ENCODE measurements at places on chromosomes 11 and 22.
A peak's percentile ranks its signal among the peaks of the same experiment; 100 is the strongest.

DNA sequence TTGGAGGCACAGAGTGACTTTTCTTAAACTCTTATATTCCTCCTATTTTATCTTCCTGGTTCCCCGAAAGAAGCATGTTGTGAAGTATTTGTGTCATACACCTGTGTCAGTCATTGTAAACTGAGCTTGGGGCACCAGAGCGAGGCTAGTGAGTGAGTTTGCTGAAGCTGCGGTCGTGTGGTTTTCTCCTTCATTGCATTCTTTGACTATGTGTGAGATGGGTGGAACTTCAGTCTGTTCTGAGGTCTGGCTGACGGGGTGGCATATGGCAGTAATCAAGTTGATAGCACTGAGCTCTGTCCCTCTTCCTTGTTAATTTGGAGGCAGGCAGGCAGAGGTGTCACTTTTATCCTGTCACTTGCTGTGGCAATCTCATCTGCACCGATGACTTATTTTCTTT lies 4.2 kb downstream of the VPS26B start:
- DNase-seq = no peak

DNA sequence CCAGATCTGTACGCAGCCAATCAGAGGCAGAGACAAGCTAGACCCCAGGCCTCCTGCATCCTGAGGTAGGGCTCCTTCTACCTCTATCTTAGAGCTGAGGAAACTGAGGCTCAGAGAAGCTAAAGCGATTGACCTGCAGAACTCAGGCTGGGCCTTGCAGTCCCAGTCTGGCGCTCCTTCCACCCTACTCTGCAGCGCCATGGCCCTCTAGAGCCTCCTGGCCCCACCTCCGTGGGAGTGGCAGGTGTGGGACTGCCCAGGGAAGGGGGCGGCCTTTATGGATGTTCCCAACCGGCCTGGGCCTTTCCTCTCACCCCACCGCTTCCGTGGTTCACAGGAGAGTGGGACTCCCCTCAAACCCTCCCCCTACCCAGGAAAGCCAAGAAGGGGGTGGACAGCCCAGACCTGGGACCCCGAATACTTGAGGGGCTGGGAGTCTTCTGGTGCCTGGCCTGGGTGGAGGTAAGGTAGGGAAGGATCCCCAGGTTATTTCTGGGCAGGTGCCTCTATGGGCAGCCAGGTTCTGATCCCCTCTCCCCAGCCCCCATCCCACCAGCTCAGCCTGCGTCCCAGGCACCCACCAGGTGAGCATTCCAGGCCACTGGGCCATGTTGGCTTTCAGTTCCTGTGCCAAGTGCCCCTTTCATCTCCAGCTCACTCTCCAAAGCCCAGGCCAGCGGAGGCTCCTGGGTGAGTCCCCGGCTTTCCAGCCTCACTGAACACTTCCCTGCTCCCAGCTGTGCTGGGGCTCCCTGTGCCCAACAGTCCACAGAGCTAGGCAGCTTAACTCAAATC lies 3.0 kb downstream of the WNT11 start:
- DNase-seq = no peak

DNA sequence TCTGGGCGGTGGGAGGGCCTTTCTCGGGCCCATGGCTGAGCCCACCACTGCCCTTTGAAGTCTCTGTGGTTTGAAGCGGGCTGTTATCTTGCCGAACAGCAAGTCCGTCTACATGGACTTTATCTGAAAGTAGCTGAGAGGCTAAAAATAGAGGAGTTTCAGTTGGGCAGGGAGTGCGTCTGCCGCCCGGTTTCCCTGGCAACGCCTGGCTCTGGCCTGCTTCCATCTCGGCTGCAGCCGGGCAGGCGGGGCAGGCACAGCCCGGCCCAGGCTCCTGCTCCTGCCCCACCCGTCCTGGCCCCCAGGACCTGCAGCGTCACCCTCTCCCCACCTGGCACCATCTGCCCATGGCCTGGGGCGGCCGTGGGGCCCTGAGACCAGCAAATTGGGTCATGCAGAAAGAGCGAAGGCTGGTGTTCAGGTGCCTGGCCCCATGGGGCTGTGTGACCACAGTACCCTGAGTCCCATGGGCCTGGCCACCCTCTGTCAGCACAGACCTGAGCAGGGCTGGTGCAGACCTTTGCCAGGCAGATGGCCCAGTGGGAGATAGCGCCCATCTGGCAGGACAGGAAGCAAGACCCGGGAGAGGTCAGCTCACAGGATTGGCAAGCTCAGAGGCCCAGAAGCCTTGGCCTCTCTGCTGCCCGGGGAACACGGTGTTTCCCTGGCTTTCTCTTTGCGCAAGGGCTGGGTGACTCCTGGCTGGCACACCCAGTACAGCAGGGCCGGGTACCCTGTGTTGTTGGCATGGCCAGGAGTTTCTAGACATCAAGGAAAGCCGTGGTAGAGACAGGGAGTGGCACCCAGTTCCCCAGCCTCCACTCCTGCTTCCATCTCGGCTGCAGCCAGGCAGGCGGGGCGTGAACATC lies 79.1 kb upstream of the KCNQ1OT1 start:
- peak; percentile 96 for DNase-seq

DNA sequence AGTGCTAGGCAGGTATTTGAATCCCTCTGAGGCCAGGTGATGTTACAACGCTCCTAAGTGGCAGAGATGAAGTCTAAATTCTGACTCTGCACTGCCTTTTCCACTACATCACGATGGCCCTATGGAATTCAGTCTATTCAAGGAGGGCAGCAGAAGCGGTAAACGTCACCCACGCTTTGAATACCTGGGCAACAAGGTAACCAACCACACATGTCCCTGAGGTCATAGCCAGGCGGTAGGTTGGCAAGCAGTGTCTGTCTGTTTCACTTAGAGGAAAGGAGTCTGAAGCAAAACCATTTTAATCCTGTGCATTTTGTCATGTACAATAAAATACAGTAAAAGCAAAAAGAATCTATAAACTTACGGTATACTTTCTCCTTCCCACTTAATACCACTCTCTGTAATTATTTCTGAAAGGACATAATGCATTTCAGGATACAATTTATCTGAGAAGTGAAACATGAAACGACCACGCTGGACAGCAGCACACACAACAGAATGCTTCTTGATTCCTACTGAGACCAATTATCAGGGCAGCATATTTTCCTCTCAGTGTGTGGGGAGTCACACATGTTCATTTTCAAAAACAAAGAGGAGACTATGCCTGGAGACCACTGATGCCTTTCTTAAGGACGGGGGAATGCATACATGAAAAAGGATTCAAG lies 51.3 kb downstream of the PRDM10 start:
- DNase-seq = no peak

GRCh38 chr11:17558025-17558780 lies 11.1 kb downstream of the OTOG start:
- DNase-seq = no peak

- DNase-seq = no peak
Measured at GRCh38 chr22:20136603-20136873, 4.9 kb downstream of the ZDHHC8 start.

- DNase-seq = peak; percentile 99
Measured at GRCh38 chr11:58578136-58578634, 678 bp upstream of the ZFP91 start.

DNA sequence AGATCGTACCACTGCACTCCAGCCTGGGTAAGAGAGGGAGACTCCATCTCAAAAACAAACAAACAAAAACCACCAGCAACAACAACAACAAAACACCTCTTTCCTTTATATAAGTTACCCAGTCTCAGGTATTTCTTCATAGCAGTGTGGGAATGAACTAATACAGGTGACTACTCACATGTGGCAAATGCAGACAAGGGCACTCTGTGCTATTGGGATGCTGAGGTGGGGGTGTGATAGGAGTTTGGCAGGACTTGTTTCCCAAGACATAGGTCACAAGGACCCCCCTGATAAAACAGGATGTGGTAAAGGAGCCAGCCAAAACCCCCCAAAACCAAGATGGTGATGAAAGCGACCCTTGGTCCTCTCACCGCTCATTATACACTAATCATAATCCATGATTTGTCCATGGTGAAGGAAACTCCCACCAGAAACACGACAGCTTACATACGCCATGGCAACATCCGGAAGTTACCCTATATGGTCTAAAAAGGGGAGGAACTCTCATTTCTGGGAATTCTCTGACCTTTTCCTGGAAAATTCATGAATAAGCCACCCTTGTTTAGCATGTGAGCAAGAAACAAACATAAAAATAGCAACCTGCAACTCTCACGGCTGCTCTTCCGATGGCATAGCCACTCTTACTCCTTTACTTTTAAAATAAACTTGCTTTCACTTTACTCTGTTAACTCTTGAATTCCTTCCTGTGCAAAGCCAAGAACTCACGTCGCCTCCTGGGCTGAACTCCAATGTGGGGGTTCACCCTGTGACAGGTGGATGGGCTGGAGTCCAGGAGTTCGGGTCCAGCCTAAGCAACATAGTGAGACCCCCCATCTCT lies 18.8 kb upstream of the INCENP start:
- peak; percentile 55 for DNase-seq

- DNase-seq = peak; percentile 73
Measured at GRCh38 chr22:37228106-37229011, 15.7 kb downstream of the RAC2 start.

DNA sequence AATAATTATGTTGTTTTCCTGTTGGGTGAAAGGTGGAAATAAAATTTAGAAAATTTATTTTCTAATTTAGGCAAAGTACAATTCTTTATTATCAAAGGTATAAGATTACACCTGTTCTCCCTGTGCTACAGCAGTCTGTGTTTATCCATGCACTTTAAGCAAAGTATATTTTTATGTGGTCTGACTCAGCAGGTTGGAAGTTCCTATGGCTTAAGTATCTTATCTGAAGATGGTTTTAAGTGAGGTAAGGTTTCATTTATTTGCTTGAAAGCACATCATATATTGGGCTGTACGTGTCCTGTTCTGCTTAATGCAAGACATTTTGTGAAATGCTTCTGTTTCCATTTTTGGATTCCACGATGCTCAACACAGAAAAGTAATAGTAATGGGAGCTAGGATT lies 14.6 kb downstream of the PPME1 start:
- DNase-seq = peak; percentile 9

DNA sequence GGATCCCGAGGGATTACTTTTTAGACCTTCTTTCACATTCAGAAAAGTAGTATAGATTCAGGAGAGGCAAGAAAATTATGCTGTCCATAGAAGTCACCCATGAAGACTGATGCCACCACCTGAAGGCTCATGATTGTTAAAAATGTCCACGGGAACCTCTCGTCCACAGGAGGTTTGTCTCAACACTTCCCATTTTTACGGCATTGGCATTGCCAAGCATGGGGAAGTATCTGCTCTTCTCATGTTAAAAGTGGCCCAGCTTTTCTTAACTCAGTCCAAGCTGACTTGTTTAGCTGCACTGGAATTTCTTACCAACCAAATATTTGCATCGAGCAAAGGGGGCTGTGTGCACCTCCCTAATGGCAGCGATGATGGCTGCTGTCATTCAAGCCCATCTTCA lies 9.6 kb downstream of the CDPF1 start:
- DNase-seq = no peak

GRCh38 chr22:25282346-25282670 lies 62.9 kb downstream of the CRYBB2 start:
- no peak for DNase-seq

- DNase-seq = no peak
Measured at GRCh38 chr11:87254562-87254961, 216.8 kb downstream of the TMEM135 start.

DNA sequence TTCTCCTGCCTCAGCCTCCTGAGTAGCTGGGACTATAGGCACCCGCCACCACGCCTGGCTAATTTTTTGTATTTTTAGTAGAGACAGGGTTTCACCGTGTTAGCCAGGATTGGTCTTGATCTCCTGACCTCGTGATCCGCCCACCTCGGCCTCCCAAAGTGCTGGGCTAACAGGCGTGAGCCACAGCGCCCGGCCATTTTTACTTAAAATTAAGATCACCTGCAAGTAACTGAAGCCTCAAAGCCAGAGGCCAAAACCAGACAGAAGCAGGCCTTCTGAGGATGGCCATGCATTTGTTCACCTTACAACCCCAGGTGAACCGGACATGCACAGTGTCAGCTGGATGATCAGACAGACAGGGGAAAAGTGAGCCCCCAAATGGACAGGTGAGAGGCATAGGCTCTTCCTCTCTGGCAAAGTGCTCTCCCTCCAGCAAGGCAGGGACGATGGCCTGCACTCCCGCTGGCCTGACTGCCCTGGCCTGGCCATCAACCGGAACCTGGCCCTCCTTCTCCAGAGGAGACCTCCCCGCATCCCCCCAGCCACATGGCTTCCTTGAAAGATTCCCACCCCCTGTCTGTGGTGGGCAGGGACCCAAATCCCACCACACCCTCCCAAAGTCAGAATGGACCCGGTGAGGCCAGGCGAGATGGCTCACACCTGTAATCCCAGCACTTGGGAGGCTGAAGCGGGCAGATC lies 25.9 kb downstream of the APOBEC3H start:
- DNase-seq = no peak

- peak; percentile 82 for DNase-seq
Measured at GRCh38 chr22:50293441-50294318, 13.8 kb downstream of the PLXNB2 start.

- DNase-seq = no peak
Measured at GRCh38 chr22:37337204-37337943, 55.1 kb downstream of the CYTH4 start.

DNA sequence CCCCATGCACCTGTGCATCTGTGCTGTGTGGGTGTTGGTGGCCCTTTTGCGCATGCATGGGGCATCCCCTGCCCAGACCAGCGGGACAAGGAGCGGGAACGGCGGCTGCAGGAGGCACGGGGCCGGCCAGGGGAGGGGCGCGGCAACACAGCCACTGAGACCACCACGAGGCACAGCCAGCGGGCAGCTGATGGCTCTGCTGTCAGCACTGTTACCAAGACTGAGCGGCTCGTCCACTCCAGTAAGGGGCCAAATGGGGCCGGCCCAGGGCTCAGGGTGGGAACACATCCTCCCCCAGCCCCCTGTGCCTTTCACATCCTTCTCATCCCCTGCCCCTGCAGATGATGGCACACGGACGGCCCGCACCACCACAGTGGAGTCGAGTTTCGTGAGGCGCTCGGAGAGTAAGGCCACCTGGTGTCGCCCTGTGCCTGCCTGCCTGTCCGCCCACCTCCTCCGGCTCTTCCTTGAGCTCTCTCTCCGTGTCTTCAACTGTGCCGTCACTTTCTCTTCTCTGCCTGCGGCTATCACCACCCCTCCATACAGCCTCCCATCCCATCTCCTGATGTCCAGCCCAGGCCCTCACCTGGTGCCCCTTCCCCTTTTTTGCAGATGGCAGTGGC lies 10.6 kb downstream of the SELENOM start:
- no peak for DNase-seq

DNA sequence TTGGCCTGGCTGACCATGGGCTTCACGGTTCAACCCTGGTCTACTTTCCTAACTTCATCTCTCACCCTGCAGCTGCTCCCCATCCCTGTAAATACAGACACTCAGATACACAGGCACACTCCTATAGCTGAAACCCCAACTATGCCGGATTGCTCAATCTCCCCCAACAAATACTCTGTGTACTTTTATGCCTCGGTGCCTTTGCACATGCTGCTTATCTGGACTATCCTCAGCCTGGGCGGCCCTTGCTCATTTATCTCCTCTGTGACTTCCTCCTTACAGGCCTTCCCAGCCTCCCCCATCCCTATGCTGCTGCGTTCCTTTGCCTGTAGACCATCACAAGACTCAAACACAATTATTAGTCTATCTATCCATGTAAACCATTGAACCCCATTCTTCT lies 76.6 kb downstream of the PKNOX2 start:
- DNase-seq = no peak

GRCh38 chr22:23696326-23696851 lies 5.6 kb downstream of the RGL4 start:
- DNase-seq = no peak

Data from umbilical cord (tissue), 2 donors.